ENCODE measurements at places on chromosomes 4 and X.

- DNase-seq = no peak
Observed at GRCh38 chrX:117645639-117646038, 471.0 kb downstream of the KLHL13 start.

DNA sequence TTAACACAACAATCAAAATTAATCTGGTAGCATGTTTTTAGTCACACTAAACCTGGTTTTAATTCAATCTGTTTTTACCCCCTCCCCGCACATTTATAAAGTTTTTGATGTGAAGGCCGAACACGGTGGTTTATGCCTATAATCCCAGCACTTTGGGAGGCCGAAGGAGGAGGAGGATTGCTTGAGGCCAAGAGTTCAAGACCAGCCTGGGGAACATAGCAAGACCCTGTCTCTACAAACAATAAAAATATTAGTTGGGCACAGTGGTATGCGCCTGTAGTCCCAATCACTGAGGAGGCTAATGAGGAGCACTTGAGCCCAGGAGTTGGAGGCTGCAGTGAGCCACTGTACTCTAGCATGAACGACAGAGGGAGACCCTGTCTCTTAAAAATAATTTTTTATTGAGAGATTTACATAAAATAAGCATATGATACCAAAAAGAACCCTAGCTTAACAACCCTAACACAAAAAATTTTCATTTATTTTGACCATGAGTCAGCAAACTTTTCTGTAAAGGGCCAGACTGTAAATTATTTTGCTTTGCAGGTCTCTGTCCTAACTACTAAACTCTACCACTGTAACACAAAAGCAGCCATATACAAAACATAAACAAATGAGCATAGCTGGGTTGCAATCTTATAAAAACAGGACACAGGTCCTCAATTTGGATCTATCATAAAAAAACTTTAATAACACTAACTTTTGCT is 21.5 kb downstream of the HNRNPD start:
- no peak for DNase-seq

- no peak for DNase-seq
Observed at GRCh38 chr4:7574287-7575014, 139.7 kb upstream of the PSAPL1 start.

GRCh38 chrX:15988661-15989603 is 134.3 kb upstream of the AP1S2 start:
- peak; percentile 66 for DNase-seq

- peak; percentile 21 for DNase-seq
Observed at GRCh38 chr4:42412251-42412650, 15.0 kb downstream of the SHISA3 start.

- peak; percentile 6 for DNase-seq
Observed at GRCh38 chr4:124530464-124531077, 182.0 kb downstream of the ANKRD50 start.
